SK-MEL-5 (cell line): ENCODE measurements at places on chromosomes 2 and 18.
A peak's percentile ranks its signal among the peaks of the same experiment; 100 is the strongest.

DNA sequence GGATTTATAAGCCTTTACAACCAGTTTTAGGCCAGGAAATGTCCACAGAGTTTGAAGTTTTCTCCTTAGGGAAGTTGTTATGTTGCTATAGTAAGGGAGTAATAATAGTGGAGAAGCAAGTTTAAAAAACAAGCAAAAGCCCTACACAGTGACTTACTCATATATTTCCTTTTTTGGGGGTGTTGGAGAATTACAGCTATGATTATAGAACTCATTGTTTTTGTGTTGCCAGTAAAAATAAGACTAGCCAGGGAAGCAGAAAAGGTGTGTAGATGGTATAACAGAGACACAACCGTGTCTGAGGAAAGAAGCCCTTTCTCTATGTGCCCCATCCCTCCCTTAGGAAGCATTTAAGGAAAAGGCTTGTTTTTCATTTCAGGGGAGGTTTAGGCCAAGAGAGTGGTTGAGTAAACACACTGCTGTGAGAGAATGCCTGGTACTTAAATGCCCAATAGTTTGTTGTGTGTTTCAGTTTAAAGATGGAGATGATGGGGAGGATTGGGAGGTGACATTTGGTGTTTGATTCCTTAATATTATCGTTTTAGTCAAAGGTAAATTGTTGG, 2.3 kb downstream of the VAPA start:
- no peak for DNase-seq

DNA sequence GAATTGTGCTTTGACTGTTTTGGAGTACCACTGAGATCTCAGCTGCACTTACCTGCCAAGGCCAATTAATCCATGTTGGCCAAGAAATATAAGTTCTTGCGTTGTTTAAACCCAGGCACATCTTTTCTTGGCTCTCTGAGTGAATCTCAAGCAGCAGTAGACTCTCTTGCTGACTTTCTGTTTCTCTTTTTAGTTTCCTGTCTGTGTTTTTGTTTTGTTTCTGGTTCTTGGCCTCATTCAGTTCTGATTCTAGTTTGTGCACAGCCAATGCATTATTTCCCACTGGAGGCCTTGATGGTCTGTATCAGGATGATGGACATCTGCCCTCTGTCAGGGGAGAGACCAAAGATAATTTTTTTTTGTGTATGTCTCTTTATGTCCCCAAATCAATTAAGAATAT, 379.4 kb downstream of the CDH2 start:
- DNase-seq, result no peak

- DNase-seq, result no peak
Measured at GRCh38 chr2:80019571-80020460, 284.7 kb downstream of the LRRTM1 start.

GRCh38 chr2:61410185-61410584, 60.7 kb downstream of the USP34 start:
- no peak for DNase-seq

GRCh38 chr2:65434592-65435241, 2.3 kb upstream of the SPRED2 start:
- no peak for DNase-seq

GRCh38 chr2:109538546-109538945, 75.2 kb downstream of the SEPTIN10 start:
- no peak for DNase-seq

GRCh38 chr2:206526416-206526815, 83.1 kb downstream of the ADAM23 start:
- DNase-seq, result no peak

- DNase-seq, result no peak
Measured at GRCh38 chr18:79789901-79790890, 7.5 kb upstream of the KCNG2 start.

- no peak for DNase-seq
Measured at GRCh38 chr2:45145073-45145899, 136.0 kb upstream of the SIX2 start.

DNA sequence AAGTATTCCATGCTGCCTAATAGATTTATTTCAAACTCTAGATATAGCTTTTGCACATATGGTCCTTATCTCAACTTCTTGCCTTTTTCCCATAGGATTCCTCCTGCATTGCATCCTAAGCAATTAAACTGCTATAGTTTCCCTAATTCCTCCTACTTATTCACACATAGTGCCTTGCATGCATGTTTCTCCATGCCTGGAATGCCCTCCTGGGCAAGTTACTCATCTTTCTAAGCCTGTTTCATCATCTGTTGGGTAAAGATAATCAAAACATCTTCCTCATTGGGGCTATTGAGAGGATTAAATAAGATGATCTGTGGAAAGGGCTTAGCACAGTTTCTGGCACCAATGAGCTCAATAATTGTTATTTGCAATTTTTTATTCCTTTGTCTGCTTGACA, 726.5 kb downstream of the SLC4A3 start:
- DNase-seq, result no peak

DNA sequence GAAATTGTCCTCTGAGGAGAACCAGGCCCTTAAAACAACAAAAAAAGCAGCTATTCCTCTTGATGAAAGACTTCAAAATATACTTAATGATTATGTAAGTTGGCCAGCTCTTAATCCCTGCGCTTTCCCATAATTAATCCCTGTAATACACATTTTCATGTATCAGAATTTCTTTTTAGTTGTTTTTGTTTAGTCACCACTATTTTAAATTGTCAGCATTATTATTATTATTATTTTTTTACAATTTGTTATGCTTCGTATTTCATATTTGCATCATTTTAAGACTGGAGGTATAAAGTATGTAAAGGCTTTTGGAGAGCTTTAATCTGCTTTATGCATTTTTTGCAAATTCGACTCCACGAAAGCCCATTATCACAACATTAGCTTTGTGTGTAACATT, 152.9 kb downstream of the ACOXL start:
- DNase-seq, result no peak

DNA sequence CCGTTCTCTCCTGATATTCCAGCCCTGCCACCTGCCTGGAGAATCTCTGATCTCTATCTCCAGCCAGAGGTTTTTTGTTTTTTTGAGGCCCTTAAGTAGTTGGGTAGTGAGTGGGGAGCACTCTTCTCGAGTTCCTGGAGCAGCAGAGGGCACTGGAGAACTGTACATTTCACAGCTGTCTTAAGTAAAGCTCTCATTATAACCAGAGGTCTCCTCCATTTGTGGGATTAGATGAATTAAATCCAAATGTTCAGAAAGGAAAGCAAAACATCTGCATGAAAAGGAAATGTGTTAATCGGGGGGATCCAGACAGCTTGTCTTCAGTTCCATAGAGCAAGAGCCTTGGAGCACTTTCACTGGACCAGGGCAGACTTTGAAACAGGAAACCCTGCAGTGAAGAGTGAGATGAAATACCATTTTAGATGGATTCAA, 32.8 kb downstream of the AOX1 start:
- peak; percentile 82 for DNase-seq

- no peak for DNase-seq
Measured at GRCh38 chr2:135985826-135986393, 484 bp upstream of the DARS1 start.

- no peak for DNase-seq
Measured at GRCh38 chr18:21857871-21858270, 117.3 kb downstream of the MIB1 start.

DNA sequence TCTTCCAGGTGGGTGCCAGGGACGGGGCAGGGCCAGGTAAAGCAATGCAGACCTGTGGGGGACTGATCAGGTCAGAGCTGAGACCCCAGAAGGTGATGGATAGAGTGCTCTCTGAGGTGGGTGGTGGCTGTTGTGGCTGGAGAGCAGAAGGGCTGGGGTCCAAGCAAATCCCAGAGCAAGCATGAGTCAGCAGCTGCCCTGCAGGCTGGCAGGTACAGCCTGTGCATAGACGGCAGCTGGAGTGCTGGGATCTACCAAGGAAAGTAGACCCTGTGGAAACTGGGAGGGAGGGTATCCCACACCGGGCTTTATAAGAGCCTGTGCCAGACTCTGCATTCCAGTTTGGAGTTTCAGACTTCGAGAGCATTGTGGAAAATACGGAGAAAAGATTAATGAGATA, 663 bp downstream of the TRIM54 start:
- no peak for DNase-seq

DNA sequence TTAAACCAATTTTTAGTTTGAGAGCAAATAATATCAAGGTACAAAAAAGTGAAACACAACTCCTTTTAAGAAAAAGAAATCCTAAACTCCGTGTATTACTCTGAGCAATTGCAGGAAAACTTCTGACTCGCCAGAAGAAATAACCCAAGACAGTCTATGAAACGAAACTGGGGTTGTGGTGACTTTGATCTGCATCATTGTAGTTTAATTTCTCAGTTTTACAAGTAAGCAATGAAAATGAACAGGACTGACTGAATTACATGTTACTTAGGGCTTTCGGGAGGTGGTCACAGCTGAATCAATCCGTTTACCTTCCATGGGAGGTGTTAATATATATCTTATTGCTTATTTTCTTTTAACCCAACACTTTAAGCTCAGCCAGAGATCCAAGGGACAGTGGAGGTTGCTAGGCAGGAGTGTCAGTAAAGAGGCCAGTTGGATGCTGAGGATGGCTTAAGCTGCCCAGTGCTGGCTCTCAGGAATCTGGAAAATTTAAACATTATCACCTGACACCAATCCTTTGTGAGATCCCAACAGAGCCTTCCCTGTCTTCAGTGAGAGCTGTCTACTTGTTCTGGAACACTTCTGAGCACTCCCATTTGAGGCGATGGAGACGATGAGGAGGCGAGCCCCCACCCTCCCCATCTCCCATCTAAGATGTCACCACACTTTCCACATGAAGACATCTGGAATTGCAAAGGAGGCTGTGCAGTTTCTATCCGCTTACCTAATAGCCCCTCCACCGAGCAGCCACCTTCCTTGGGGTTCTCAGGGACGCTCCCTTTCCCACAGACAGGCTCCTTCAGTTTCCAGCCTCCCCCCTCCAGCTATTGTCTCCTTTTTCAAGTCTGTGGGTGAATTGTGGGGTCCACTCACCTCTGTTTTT, 3.6 kb upstream of the RAB31 start:
- no peak for DNase-seq

- DNase-seq, result no peak
Measured at GRCh38 chr2:104787298-104788065, 66.4 kb upstream of the POU3F3 start.

GRCh38 chr18:34529358-34530335, 180.5 kb upstream of the DTNA start:
- DNase-seq, result no peak

GRCh38 chr18:24611075-24611474, 150.6 kb downstream of the HRH4 start:
- DNase-seq, result no peak

GRCh38 chr2:42558827-42559226, 9.6 kb upstream of the MTA3 start:
- no peak for DNase-seq

DNA sequence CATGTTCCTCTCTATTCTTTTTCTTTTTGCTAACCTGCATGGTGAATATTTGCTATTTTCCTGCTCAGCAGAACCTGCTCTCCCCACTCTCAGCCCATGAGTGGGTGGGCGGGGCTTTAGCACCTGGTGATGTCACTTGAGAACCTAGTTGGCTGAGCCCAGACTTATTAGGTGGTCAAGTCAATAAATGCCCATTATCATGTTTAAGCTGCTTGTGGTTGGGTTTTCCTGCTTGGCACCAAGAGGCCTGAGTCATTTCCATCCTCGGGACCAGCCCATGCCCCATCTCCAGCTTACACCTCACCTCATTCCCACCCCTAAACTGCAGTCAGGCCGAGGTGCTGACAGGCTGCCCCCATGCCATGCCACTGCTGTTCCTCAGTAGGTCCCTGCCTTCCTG, 226.6 kb downstream of the ANKRD30B start:
- DNase-seq, result no peak

GRCh38 chr18:2573408-2573807, 2.1 kb downstream of the NDC80 start:
- DNase-seq, result no peak

DNA sequence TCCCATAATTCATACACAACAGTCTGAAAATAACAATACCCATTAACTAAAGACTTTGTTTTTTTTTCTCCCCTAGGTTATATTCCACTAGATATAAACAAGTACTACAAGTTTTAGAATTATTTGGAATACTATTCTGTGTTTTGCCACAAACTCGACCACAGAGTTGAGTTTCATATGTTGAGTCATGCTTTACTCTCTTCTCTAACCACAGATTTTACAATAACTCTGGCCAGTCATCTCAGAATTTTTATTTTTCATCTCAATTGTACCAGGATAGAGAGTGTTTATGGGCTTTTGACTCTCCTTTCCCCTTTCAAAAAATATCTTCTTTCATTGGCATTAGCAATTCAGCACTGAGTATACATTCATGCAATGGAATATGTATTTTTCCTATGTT, 348.7 kb upstream of the GALNT5 start:
- DNase-seq, result peak; percentile 9

GRCh38 chr2:134232461-134232860, 21.4 kb upstream of the MGAT5 start:
- no peak for DNase-seq

DNA sequence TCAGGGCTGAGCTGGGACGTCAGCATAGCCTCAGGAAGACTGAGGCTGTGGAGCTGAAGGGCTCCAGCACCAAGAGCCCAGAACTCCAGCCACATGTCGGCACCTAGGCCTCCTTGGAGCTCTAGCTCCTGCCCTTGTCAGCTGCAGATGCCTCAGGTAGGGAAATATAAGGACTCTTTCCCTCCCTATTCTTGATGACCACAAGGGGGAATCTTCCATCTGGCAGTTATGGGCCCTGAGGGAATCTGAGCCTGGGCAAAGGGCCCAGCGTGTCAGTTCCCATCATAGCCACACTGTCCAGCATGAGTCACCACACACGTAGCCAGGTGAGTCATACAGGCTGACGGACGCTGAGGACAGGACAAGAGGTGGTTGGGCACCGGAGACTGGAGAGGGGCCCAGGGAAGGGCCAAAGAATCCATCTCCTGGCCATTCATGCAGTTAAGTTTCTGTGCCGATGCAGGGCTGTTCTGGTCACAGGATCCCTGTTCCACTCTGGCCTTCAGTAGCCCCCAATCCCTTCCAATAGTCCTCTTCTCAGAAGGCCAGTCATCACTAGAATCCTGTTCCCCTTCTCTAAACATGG, 1.8 kb downstream of the MPV17 start:
- peak; percentile 95 for DNase-seq

DNA sequence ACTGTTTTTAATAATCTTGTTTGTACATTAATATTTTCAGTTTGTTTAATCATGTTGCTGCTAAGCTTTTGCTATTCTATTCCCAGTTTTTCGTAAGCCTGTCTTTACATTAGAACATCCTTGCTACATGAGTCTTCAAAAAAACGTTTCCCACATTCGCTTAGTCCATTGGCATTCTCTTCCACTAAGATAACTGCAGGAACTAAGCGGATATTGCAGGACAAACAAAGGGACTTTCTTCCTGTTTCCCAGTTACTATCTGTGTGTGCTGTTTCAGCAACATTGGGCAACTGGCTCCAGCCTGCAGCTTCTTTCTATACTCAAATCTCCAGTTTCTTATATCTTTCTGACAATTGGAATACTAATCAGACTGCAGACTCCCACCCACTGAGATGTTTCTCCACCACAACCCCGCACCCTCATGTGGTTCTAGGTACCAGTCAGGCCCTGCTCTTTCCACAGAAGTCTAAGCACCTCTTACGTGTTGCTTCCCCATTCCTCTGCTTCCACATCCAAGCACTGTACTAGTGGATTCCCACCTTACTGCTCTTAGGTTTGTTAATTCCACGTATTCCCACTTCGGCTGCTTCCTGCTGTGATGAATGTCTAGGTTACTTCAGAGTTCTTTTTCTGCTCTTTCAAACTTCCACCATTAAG, 420.3 kb downstream of the LRRTM4 start:
- no peak for DNase-seq
